ENCODE measurements at places on chromosomes 7 and 10. TPM values are rescaled to one million over a fixed set of nuclear protein-coding genes. Genes with fewer than 3 reads are reported as not detected.

DNA sequence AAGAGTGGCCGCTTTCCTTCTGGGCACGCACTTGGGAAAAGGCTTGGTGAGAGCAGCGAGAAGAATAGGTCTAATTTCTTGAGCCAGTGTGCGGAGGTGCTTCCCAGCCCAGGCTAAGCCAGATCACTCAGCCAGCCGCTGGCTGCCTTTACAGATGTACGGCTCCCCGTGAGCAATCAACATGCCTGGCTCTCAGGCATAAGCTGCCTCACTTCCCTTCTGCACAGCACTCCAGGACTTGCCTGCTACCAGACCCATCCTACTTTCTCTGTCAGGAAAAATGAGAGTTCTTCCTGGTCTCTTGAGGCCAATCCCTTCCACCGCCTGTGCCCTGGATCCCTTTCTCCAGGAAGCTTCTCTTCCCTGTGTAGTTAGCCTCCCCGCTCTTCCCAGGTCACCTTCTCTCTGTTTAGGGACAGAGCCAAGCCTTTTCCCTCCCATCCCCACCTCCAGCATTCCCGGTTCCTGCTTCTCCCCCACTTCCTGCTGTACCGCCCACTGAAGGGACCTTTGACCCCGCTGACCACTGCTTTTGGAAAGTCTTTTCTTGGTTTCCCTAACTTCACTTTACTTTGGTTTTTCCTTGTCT, 1.1 kb upstream of the ACTR3C start:
- no peak for DNase-seq

- no peak for DNase-seq
These were observed 514 bp upstream of the GAD2 start for GRCh38 chr10:26215935-26216584.

ATAD1 gene
- 84.6 TPM for total RNA-seq

ZNF239 gene
- total RNA-seq = 5.3 TPM

PROSER2 gene
- total RNA-seq = 1.2 TPM

LBX1 gene
- 7.6 TPM for total RNA-seq
